Activated CD4-positive, CD25-positive, alpha-beta regulatory T cell treated with anti-CD3 and anti-CD28 coated beads, Interleukin-2, amount 50 U/mL, for 72 hours (primary cell): ENCODE measurements at places on chromosomes 7 and 10.

DNA sequence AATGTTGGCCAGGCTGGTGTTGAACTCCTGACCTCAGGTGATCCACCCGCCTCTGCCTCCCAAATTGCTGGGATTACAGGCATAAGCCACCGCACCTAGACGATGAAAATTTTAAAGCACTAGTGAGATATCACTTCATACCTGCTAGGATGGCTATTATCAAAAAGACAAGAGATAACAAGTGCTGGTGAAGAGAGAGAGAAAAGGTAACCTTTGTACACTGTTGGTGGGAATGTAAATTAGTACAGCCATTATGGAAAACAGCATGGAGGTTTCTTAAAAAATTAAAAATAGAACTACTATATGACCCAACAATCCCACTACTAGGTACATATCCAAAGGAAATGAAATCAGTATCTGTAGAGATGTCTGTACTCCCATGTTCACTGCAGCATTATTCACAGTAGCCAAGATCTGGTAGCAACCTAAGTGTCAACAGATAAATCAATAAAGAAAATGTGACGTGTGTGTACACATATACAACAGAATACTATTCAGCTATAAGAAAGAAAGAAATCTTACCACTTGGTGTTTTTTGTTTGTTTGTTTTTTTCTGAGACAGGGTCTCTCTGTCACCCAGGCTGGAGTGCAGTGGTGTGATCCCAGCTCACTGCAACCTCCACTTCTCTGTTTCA, 12.5 kb downstream of the MMS19 start:
- DNase-seq = no peak

DNA sequence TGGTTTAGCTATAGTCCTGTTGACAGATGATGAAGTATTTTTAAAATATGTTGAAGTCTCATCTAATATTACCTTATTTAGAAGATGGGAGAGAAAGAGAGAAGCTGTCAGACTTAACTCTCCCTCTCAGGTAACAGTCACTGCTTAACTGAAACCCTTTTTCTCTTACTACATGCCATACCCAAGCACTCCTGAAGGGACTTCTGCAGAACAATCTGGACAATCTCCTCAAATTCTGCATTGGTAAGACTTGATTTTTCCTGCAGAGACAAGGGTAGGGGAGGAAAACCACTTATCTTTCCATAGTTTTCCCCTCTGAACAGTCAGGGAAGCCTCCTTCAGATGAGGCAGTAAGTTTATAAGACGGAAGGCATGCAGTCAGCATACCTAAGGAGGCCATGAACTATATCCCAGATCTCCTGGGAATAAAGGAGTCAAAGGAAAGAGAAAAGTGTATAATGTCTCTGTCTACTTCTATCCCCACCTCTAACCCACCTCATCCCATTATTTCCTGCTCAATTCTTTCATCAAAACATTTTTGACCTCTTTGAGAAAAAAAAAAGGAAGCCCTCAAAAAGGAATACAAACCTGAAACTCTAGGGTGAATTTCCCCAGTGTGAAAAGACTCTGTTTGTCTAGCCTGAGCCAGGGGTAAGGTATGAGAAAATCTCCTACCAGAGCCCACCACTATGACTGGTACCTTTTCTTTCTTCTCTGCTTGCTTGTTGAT, 9.4 kb downstream of the ZCWPW1 start:
- DNase-seq = no peak

DNA sequence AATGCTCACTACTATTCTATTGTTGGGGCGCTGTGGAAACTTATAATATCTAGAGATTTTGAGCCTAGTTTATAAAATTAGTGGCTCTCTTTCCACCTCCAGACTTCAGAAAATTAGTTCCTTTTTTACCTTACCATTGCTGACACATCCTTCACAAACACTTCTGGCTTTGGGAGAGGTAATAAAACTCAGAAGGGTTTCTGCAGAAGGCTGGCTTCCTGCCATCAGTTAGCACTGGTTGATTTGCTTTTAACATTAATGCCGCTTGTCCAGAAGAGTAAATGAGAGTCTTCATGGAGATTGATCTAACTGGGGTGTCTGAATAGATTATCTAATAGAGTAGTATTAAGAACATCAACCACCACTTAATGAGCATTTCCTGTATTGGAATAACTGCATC, 20.3 kb downstream of the ACSM6 start:
- DNase-seq = no peak

DNA sequence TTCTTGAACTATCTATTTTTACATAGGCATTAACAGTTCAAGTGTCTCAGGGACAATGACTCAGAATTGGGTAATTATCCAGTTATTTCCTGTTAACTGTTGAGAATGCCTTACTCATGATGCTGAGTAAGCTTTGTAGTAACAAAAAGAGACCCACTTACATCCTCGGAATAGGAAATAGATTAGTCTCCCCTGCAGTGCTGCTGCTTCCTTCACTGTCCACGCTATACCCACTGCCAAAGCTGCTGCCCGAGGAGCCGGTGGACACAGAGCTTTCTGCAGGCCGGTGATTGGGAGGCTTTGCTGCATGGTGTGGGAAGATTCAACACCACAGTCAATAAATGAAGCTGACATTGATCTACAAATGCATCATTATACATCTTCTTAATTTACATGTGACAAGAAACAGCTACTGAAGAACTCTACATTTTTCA, 357.1 kb downstream of the PCLO start:
- DNase-seq = no peak

GRCh38 chr10:113566888-113567287, 14.0 kb downstream of the HABP2 start:
- DNase-seq = no peak

DNA sequence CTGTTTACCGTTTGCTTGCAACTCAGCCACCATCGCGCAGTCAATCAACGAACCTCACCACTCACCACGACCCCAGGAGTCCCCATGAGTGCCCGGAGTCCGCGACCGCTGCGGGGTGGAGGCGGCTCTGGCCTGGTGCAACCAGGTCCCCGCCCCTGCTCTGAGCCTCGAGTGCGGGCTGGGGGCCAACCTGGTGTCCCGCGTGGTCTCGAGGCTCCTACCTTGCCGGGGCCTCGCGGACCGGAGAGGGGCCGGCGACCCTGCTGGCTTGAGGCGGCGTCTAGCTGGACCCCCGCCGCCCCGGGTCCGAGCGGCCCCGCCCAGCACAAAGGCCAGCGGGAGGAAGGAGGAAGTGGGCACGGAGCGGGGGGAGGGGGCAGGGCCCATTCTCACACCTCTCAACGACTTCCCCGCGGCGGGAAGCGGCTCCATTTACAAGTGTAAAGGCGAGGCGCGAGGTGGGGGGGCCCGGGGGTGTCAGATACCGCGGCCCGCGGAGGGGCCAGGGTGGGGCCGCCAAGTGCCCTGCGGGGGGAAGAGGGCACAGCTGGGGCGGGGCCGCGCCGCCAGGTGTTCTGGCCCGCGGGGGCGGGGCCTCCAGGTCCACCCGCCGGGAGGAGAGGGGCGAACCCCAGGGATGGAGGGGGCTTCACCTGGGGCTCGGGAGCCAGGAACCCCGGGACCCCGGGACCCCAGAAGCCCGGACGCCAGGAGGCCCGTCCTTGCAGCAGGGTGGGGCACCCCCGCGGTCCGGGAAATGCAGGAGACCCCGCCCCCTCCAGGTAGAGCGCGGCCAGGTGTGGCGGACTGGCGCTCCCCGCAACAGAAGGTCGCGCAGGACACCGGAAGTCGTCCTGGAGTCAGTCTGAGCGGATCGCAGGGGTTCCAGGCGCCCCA, 8.6 kb downstream of the CTBP2 start:
- DNase-seq = no peak

GRCh38 chr10:114239117-114239993, at the start of gene VWA2:
TSS of gene VWA2 (plus strand) at chr10:114239254. CDS start at chr10:114248714, 9,460 bp downstream.
- no peak for DNase-seq

GRCh38 chr7:55310287-55311025, 54.7 kb upstream of the LANCL2 start:
- DNase-seq = no peak
